ENCODE measurements at places on chromosomes 1 and 21.

DNA sequence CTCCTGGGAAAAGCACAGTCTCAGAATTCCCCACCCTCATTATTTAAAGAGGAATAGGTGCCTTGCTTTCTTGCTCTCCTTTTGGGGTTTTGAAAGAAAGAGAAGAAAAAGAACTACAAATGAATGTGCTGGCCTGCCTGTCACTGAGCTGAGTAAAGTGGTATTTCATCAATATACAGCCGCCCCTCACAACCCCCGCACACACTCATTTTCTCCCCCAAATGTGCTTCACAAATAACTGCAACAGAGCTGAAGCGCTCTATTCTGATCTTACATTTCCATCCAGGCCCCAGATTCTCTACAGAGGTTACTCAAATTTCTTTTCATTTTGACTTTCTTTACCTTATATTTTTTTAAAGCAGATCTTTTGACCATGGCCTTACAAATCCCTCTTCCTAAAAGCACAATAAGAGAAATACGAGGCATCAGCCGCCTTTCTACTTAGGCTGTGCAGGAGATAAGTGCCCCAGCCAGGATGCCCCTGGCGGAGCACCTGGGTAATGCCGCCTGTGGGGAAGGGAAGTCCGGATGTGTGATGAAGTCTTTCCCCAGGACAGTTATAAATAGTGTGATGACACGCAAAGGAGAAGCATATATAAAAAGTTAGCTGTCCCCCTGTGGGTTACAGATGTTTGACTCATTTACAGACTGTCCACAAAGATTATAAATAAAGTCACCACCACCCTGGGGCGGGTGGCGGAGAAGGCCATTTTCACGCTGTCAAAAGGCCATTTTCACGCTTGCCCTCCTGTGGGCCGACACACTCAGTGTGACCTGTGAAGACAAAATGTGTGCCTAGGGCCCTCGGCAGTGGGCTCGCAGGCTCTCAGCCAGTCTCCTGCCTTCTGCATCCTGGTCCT, 6.5 kb downstream of the KCNN3 start:
- DNase-seq, result no peak

DNA sequence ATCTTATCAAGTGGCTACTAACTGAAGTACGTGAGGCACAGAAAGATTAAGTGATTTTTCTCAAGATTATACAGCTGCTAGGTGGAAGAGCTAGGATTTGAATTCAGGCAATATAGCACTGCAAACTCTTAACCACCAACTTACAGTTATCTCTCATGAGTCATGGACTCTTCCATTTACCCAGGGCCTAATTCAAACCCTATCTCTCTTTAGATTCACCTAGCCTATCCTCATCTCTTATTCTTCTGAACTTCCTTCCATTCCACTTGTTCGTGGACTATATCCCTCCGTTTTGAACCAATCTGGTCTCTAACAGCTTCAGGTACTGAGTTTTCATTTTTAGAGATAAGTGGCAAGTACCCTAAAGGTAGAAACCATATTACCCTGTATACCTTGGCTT, 92.8 kb upstream of the DMRTA2 start:
- no peak for DNase-seq

DNA sequence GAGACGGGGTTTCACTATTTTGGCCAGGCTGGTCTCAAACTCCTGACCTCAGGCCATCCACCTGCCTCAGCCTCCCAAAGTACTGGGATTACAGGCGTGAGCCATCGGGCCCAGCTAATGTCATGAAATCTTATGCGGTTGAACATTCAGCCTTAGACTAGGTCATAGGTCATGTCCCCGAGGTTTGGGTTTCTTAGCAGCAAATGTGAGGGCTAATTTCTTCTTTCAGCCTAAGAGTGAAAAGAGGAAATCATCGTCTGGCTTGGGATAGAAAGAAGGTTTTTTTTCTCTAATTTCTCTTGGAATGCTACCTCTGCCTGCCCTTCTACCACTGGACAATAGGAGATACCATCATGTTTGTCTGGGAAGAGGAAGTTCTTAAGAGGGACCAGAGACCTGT, 18.0 kb upstream of the PIK3CD start:
- DNase-seq, result no peak

DNA sequence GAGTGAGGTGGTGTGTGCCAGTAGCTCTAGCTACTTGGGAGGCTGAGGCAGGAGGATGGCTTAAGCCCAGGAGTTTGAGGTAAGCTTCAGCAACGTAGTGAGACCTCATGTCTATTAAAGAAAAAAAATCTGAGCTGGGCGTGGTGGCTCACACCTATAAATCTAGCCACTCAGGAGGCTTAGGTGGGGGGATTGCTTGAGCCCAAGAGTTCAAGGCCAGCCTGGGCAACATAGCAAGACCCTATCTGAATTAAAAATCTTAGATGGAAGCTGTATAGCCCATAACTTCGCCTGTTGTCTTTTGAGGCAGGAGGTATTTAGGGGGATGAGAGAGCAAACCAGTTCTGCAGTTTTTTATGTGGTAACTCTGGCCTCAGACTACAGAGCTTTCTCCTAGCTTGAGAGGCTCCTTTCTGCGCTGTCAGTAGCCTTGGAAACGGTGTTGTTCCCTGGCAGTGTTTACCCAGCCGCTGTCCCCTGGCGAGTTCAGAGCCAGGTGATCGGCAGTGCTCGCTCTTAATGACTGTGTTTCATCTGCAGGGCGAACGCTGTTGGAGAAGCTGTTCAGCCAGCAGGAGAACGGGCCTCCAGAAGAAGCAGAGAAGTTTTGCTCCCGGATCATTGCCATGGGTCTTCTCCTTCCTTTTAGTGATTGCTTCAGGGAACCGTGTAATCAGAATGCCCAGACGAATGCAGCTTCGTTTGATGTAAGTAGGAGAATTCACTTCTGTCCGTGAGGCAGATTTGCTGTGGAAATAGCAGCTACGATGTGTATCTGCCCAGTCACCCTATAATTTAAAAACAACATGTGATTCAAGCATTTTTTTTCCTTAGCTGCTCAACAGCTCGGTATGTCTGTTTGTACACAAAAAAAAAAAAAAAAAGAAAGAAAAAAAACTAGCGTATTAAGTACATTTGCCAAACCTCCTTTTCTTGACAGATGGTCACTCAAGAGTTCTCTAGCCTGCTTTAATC, 31.2 kb downstream of the FMN2 start:
- no peak for DNase-seq

DNA sequence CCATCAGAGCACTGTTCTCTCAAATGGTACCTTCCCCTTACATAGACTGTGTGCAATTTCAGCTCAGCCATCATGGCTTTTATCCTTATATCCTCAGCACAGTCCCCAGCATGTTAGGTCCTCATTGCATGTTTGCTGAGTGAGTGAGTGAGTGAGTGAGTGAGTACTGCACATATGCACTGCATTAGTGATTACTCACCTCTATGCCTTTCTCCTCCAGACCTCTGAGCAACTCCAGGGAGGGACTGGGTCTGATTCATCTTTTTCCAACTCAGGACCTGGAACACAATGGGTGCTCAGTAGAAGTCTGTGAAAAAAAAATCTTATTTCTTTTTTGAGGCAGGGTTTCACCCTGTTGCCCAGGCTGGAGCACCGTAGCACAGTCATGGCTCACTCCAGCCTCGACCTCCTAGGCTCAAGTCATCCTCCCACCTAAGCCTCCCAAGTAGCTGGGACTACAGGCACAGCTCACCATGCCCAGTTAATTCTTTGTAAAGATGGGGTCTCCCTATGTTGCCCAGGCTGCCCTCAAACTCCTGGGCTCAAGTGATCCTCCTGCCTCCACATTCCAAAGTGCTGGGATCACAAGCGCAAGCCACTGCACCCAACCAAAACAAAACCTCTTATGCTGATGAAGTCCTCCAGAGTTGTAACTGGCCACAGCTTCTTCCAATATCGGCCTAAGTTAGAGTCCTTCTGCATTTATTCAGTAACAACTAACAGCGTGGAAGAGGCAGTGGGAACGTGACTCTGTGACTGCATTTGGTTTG, 23.7 kb downstream of the RNU5D-1 start:
- DNase-seq, result no peak

GRCh38 chr1:47919113-47919833, 77.9 kb downstream of the TRABD2B start:
- DNase-seq, result no peak

GRCh38 chr1:166703726-166704462, 135.4 kb upstream of the POGK start:
- no peak for DNase-seq

GRCh38 chr1:31666263-31666963, 21.7 kb upstream of the PEF1 start:
- no peak for DNase-seq

DNA sequence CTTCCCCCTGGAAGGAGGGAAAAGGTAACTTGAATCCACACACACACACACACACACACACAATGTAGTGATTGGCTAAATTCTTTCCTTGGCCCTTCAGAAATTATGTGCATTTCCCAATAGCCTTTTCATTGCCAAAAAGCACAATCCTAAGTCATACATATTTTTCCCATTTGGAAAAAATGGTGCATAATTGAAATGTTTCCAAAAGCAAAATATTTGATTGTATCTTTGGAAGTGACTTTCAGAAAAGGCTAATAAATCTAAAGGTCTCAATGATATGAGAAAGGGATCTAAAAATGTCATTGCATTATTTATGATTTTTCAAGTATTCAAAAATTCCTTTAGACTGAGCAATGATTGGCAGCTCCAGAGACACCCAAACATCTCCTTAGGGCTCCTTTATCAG, 43.5 kb upstream of the NEK7 start:
- no peak for DNase-seq

DNA sequence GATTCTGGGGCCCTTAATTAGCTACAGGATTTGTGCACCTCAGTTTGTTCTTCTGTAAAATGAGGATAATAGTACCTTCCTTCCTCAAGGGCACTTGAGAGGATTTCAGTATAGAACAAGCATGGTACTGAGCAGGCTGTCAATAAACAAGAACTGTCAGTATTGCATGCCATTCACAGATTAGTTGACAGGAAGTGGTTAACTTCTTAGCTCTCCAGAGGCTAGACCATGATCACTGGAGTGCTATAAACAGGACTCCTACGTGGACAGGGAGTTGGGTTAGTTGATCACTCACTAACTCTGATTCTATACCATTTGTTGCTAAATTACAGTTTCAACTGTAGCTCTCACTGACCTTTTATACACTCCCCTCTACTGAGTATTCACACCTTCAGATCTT, 126.2 kb upstream of the DAB1 start:
- no peak for DNase-seq

DNA sequence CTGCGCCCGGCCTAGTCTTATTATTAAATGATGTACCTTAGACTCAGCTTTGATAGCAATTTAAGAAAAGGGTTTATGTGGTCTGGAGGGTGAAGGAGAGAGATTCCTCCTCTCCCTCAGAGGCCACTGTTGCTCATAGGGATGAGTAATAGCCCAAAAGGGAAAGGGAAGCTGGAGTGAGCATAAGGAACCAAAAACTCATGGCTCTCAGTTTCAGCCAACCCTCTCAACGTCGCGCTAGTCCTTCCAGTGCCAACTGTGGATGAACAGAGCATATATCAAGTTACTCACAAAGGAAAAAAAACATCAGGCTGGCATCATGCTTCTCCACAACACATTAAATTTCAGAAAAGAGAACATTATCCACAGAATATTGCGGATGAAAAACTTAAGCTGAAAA, 8.3 kb upstream of the GPR89B start:
- DNase-seq, result no peak

DNA sequence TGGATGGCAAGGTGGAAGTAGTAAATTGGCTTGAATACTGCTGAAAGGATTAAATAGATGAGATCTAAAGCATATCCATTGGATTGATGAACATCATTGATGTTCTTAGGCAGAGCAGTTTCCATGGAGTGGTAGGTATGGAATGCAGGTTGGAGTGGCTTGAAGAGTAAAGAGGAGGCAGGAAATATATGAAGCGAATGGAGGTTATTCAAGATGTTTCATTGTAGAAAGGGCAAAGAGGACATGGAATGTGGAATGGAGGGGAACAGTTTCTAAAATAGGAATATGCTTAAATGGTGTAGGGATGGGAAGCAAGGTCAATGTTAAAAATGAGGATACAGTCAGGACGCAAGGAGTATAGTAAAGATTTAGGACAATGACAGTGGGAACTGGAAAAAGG, 6.1 kb downstream of the OSBPL9 start:
- DNase-seq, result no peak

DNA sequence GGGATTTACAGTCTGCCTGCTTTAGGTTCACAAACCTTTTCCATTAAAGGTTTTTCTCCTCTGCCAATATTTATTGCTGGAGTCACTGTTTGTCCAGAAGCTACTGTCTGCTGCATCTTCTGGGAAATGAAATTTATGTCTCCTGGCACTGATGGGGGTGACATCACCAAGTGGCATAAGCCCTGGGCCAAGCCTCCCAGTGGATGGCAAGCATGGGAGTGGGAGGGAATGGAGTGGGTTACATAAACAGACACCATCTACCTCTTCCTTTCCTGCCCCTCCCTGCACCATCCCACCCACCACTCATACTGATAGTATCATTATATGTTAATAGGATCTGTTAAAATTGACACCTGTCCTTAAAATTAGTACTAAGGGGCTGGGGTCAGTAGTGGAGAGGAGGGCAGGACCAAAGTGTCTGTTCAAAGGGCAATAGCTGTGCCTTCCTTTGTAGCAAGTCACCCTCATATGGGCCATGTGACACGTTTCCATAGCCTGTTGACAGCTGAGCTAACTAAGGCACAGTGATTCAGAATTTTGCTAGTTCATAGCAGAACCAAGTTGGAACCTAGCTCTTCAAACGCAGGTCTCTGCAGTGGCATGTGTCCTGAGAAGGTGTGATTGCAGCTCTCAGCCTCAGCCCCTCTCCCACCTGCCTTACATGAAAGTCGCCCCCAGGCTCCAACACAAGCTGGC, 71.0 kb downstream of the MAB21L3 start:
- no peak for DNase-seq

DNA sequence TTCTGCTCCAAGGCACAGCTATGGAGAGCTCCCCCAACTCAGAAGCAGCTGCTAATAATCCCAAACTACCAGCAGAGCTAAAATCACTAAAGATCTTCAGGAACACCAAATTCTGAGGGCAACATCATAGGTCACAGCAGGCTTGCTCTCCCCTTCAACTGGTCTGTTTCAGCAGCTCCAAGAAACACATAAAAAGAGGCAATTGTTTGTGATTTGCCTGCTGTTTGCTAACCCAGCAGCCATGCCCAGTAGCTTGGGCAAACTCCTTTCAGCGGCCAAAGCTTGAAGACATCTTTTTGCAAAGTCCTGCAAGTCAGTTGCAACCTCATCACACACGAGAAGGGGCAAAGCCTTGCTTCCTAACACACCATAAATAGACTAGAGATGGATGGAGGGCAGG, 8.9 kb downstream of the ERI3 start:
- no peak for DNase-seq

- no peak for DNase-seq
Observed at GRCh38 chr1:193102662-193103061, 2.6 kb downstream of the GLRX2 start.

All from stimulated activated CD8-positive, alpha-beta memory T cell treated with anti-CD3 and anti-CD28 coated beads, Interleukin-7, amount 100 ng/mL, for 4 hours (primary cell).